NCI-H1105 (cell line): ENCODE measurements at places on chromosomes 1 and 21.
A peak's percentile ranks its signal among the peaks of the same experiment; 100 is the strongest.

- DNase-seq: no peak
Observed at GRCh38 chr1:241507189-241507863, 12.2 kb downstream of the FH start.

GRCh38 chr1:243477731-243478290 is 222.0 kb downstream of the SDCCAG8 start:
- no peak for DNase-seq

- peak; percentile 76 for DNase-seq
Observed at GRCh38 chr21:37700641-37701202, 215.5 kb downstream of the KCNJ6 start.

- no peak for DNase-seq
Observed at GRCh38 chr1:168347630-168348029, 67.0 kb downstream of the TBX19 start.

GRCh38 chr1:38055398-38055797 is 8.8 kb upstream of the POU3F1 start:
- no peak for DNase-seq

GRCh38 chr1:16300436-16300835 is 51.8 kb downstream of the FBXO42 start:
- DNase-seq: no peak

DNA sequence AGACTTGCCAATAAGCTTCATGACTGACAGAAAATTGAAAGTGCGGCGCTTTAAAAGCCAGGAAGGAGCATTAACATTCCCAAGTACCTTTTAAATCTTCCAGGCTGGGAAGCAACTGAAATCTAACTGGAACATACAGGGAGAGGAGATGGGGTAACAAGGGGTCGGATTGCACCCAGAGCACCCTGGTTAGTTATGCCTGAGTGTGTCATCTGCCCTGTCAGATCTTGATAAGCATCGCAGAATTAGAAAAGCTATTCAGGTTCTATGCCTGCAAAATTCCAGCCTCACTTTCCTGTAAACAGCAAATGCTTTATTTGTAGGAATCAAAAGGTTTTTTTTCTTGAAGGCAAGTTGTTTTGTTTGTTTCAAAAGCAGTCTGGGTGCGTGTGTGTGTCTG is 58.5 kb downstream of the SERBP1 start:
- DNase-seq: no peak

DNA sequence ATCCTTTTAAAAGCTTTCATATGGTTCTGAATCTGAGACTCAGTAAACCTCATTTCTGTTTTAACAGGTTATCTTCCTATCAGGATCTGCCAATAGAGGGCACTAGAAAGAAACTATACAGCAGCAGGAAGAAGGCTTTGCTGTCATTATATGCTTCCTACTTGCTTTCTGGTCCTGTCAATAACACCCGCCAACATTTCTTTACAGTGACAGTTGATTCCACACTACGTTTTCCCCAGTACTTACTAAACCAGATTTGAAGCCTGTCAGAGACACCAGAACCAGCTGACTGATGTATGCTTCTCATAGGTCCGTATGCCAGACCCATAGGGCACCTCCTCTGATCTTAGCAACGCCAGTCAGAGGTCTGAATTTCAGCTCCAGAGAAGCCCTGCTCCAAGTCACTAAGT is 341.0 kb upstream of the NEGR1 start:
- peak; percentile 23 for DNase-seq

- DNase-seq: peak; percentile 60
Observed at GRCh38 chr1:205658943-205659581, 21.2 kb downstream of the SLC45A3 start.

DNA sequence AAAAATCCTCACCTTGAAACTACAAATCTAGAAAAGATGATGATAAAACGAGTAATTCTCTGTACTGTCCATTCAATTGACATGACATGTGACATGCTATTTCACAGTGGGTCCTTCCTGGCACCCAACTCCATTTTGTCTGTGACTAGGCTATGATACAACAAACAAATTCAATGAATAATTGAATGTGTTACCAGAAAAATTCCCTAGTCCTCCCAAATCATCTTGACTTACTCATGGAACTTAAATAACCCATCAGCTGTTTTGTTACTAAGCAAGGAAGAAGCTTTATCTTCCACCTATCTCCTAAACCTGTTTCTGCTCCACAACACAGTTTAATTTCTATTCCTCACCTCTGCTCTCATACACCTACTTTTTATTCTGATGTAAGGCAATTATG is 30.4 kb downstream of the B3GALNT2 start:
- no peak for DNase-seq

DNA sequence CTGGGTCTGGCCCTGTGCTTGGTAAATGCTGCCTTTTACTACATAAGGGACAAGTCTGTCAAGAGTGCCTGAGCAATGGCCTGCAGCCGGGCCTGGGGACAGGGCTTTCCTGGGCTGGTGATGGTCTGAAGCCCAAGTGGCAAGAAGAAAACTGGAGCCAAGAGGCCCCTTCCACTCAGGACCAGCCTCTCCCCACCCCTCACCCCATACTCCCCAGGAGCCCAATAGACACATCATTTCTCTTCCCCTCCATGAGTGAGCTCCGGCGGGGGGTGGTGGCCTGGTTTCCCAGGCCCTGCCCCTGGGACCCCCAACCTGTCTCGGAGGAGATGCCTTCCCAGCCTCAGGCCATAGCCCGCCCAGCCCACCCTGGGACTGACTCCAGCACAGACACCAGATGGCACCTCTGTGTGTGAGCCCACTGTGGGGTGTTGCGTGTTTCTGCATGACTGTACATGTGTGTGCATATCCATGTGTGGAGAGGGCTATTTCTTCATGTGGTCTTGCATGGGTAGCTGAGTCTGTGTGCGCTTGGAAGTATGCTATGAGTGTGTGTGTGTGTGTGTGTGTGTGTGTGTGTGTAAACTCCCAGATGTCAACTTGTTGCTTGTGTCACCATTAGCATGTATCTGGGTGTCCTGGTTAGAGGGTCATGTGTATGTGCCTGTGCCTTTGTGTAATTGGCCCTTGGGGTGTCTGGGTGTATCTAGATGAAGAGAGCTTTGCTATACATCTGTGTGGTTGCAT is 14.3 kb upstream of the LRP8 start:
- no peak for DNase-seq

DNA sequence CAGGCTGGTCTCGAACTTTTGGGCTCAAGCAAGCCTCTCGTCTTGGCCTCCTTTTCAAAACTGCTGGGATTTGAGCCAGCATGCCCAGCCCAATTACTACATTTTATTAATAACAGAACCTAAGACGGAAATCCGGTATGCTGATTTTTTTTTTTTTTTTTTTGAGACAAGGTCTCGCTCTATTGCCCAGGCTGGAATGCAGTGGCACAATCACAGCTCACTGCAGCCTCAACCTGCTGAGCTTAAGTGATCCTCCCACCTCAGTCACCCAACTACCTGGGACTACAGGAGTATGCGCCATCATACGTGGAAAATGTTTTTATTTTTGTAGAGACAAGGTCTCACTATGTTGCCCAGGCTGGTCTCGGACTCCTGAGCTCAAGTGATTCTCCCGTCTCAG is 20.2 kb downstream of the ACBD3 start:
- no peak for DNase-seq

- no peak for DNase-seq
Observed at GRCh38 chr21:15241997-15242736, 177.4 kb upstream of the NRIP1 start.

- no peak for DNase-seq
Observed at GRCh38 chr21:16427587-16428087, 697.9 kb downstream of the USP25 start.

GRCh38 chr1:221670081-221670480 is 71.8 kb downstream of the DUSP10 start:
- DNase-seq: no peak

DNA sequence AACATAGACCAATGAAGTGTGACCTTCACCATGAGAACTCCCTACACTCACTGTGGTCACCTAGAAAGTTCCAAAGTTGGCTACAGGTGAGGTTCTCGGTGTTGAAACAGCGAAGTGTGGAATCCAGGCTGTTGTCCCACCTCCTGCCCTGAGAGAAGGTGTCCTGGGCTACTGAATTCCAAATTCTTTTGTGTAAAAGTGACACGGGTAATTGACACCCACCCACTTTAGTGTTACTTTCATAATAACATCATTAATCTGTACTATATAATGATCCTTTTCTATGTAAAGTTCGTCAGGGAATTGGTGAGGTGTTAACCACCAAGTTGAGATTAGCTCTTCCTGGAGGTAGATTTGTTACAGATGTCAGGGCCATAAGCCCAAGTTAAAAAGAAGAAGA is 690.7 kb downstream of the RWDD3 start:
- no peak for DNase-seq

DNA sequence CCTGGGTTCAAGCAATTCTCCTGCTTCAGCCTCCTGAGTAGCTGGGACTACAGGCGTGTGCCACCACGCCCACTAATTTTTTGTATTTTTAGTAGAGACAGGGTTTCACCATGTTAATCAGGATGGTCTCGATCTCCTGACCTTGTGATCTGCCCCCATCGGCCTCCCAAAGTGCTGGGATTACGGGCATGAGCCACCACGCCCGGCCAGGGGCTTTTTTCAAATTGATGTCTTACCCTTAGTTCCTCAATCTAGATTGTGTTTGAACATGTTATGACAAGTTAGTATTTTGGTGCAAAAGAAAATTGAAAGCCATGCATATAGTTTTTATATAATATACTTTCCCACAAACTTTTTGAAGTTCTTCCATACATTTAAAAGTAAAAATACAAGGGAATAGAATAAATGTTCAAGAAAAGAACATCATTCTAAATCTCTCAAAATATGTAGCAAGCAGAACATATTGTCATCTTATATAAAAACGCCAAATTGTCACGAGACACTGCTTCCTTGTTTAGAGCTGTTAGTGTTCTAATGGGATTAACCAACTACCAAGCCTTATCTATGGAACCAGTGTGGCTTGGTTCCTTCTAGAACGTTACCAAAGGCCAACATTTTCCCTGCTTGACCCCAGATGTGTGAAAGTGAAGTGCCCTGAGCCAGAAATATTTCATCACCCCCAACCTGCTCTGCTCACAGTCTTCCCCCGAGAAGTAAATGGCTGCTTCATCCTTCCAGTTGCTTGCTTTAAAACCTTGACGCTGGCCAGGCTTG is 9.5 kb upstream of the PLEKHM2 start:
- DNase-seq: no peak

- DNase-seq: no peak
Observed at GRCh38 chr1:61173118-61173517, 90.8 kb downstream of the NFIA start.

GRCh38 chr1:89951766-89952604 is 42.9 kb upstream of the ZNF326 start:
- no peak for DNase-seq

DNA sequence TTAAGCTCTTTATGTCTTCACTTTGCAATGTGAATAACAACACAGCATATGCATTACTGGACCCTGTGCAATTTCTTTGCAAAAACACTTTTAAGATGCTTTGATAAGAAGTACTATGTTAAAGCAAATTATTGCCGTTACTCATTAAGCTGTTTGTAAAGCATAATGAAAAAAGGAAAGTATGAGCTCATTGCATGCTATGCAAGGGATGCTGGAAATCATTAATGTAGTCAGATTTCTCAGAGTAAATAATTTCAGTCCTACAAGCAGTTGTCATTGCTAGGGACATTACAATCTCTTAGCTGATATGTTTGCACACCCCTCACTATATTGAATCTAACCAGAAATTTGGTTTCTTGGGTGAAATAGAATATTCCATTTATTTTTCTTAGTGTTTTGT is 982.5 kb upstream of the ADGRL2 start:
- DNase-seq: no peak
